Endodermal cell (in vitro differentiated cells): ENCODE measurements at places on chromosomes 6 and 20. TPM values are rescaled to one million over a fixed set of nuclear protein-coding genes. Genes with fewer than 3 reads are reported as not detected.

DNA sequence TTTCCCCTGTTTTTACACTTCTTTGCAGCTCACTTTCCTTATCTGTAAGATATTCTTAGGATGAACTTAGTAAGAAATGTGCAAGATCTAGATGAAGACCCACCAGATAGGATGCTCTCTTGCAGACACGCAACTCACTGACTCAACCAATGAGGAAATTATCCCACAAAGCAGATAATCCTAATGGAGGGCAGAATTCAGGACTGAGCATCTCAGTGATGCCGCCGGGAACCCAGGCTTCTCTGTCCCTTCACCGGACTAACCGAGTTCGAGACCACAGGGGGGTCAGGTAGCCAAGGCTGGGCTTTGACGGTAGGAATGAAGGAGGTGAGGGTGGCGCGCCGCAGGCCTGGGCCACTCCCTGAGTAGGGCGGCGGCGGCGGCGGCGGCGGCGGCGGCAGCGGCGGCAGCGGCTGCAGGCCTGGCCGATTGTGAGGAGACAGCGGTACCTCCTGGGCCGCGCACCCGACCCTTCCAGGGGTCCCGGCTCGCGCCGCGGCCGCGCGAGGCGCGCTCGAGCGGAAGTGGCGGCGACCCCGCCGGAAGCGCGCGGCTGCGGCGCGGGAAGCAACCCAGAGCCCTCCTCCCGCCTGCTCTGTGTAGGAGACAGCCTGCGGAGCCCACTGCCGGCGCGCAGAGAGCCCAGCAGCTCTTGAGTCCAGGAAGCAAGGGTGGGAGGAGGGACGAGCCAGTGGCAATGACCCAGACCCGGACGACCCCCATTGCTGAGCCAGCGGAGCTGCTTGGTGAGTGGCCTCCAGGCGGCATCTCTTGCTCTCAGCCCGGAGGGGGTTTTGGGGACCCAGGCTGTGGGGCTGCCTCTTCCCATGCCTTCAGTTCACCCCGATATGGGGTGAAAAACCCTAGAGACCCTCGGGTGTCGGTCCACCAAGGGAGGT, at the start of gene KHDC1:
Gene KHDC1 (minus strand): TSS at position 526 of the 899 bp plus-strand sequence. CDS start 20,679 bp downstream, outside the sequence.
- peak; percentile 88 for DNase-seq

GRCh38 chr20:61205769-61206168, 46.3 kb upstream of the CDH4 start:
- peak; percentile 3 for DNase-seq

GRCh38 chr6:1377526-1377925, 11.8 kb upstream of the FOXF2 start:
- DNase-seq: no peak

GRCh38 chr6:75308250-75308988, 23.8 kb upstream of the TMEM30A start:
- peak; percentile 66 for DNase-seq

- DNase-seq: peak; percentile 75
Measured at GRCh38 chr6:31180500-31180899, 10.0 kb upstream of the POU5F1 start.

GRCh38 chr6:4581468-4582385, 194.5 kb upstream of the CDYL start:
- DNase-seq: peak; percentile 57

DNA sequence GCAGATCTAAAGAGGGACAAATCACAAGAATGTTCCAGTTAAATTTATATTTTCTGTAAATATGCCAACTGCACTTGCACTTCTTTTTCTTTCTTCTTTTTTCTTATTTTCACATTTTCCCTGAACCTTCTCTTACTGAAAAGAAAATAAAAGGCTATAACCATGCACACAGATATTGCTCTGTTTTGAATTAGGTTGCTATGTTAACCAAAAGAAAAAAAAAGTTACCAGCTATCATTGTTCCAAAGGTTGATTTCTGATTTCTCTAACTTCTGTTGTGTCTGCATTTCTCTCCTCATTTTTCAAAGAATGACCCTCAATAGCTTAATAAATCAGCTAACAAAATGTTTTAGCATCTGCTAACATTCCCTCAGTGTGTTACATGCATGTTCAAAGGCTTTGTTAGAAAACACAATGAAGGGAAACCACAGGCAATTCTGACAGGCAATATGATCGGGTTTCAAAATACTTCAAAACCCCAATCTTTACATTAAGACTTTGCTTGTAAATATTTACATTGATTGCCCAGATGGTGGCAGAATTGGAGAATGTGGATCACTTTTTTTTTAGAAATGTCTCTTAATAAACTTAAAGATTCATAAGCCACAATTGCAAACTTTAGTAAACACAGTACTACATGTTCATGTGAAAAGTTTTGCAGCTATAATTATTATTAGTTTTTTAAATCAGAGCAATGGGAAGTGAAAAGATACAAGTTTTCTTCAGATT, 928.3 kb upstream of the FLRT3 start:
- no peak for DNase-seq

- no peak for DNase-seq
Measured at GRCh38 chr6:40640599-40641227, 53.5 kb upstream of the LRFN2 start.

DNA sequence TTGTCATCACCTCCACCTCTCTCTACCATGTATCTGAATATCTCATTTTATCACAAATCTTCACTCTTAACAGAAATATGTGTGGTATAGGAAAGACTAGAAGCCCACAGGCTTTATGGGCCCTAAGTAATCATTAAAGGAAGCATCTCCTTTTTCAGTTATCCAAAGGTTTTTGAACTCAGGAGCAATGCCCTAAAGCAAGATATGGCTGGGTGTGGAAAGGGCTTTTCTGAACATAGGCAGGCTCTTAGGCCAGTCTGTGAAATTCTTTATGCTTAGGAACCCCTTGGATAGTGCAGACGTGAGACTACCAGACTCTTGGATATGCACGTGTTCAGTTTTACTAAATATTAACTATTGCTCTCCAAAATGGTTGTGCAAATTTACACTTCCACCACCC, 99.5 kb downstream of the ADTRP start:
- DNase-seq: no peak

The HUS1B gene
- 0.70 and 1.1 TPM in 2 replicates for total RNA-seq

The EMILIN3 gene
- 3.9 and 5.3 TPM in 2 replicates for total RNA-seq

The AIF1 gene
- total RNA-seq: 0.70 and 1.6 TPM in 2 replicates

The STX7 gene
- total RNA-seq: 35.6 to 49.1 TPM (median 41.7 TPM) in 3 replicates

The PHACTR3 gene
- not detected in 3 replicates for total RNA-seq

The PDRG1 gene
- 23.9 and 24.4 TPM in 2 replicates for total RNA-seq

The CCN6 gene
- not detected in 2 replicates for total RNA-seq

The POPDC3 gene
- 5.4 and 6.4 TPM in 2 replicates for total RNA-seq

The RBM24 gene
- total RNA-seq: 13.6 and 15.2 TPM in 2 replicates
